ENCODE measurements at places on chromosomes 3 and 15. TPM values are rescaled to one million over a fixed set of nuclear protein-coding genes. Genes with fewer than 3 reads are reported as not detected.
A peak's percentile ranks its signal among the peaks of the same experiment; 100 is the strongest.

- no peak for DNase-seq
Measured at GRCh38 chr15:44482090-44482489, 54.7 kb downstream of the CTDSPL2 start.

- no peak for DNase-seq
Measured at GRCh38 chr3:123120573-123120972, 53.7 kb downstream of the PDIA5 start.

The DAPK2 gene
- total RNA-seq, result 8.2 TPM

DNA sequence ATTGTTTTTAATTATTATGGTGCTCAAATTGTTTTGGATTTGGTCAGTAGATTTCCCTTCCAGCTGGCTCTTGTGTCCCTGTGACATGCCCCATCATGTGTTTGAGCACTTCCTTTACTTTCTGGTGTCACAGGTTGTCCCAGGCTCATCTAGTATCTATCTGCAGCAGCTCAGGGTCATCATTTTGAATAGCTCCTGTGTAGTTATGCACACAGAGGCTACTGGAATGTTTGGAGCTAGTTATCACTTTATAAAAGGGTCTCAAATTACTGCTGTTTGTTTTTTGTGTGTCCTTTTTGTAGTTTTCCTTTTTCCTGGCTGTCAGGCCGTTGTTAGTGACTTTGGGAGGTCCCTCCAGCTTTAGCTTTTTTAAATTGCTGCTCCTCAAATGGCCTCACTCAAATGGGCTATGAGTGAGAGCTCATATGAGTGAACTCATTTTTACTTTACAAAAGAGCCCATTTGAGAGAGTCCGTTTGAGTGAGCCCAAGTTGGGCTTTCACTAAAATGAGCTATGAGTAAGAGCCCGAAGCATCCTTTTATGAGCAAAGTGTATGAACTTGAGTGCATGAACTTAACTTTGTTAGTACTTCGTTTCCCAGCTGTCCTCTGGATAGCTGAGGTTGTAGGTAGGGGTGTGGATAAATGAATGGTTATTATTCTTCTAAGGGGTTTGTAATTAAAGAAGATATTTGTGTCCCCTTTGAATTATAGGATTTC is 43.8 kb downstream of the SQOR start:
- peak; percentile 30 for DNase-seq

- DNase-seq, result peak; percentile 44
Measured at GRCh38 chr15:85475317-85475701, 94.9 kb downstream of the AKAP13 start.

DNA sequence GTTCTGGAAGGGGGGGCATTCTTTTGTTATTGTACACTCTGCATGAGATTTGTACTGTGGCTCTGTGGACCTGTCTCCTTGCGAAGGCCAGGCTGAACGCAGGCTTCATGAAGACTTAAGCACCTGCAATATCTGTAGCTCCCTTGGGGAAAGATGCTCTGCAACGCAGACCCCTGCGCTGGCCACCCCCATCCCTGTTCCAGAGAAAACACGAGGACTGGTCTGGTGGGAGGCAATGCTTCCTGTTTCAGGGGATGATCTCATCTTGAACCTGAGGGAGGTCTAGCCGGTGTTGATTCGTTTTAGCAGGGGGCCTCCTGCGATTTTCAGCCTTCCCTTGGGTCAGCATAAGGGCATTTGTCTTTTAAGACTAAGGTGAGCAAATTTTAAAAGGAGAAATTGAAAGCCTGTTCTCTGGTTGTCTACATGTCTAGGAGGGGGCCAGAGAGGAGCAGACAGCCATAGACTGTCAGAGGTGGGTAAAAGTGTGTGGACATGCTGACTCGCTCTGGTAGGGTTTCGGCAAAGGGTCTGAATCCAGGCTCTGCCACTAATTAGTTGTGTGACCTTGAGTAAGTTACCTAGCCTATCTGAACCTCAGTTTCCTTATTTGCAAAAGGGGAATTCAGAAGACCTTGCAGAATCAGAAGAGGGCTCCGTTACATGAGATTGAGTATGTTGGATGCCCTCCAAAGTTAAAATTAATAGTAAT is 80.9 kb upstream of the RASGRF1 start:
- no peak for DNase-seq

All from fibroblast of villous mesenchyme (primary cell).